ENCODE measurements at places on chromosomes 5 and 9. TPM values are rescaled to one million over a fixed set of nuclear protein-coding genes. Genes with fewer than 3 reads are reported as not detected.

Gene CLTB
- total RNA-seq: 133 TPM

Gene LMBRD2
- 6.6 TPM for total RNA-seq

Gene CATSPER3
- total RNA-seq: under 0.01 TPM

Gene MSMP
- total RNA-seq: not detected

Gene RANBP6
- 29.4 TPM for total RNA-seq

Gene CAMK4
- total RNA-seq: 5.2 TPM

Gene SHISAL2B
- total RNA-seq: not detected

Gene PCDHAC2
- not detected for total RNA-seq

Gene TAF11L5
- not detected for total RNA-seq

Gene SPINK7
- total RNA-seq: not detected

Gene C5
- 2.6 TPM for total RNA-seq

Gene MAML1
- 13.3 TPM for total RNA-seq

Gene TRIM36
- 1.2 TPM for total RNA-seq

Gene SOX30
- not detected for total RNA-seq

Gene OBP2B
- not detected for total RNA-seq

Gene ZNF883
- total RNA-seq: 3.7 TPM

Gene GAPVD1
- total RNA-seq: 32.3 TPM

Gene KCTD16
- total RNA-seq: 0.18 TPM

Gene CEMIP2
- 75.8 TPM for total RNA-seq

Gene PLPP7
- 14.9 TPM for total RNA-seq

Gene PCDHA4
- not detected for total RNA-seq

Gene NRARP
- not detected for total RNA-seq

Gene SAPCD2
- total RNA-seq: 17.3 TPM

Gene RNF44
- 1.4 TPM for total RNA-seq

Gene GRXCR2
- not detected for total RNA-seq

Gene SPATA31E1
- under 0.01 TPM for total RNA-seq

Gene LCN15
- not detected for total RNA-seq

Gene RHOBTB3
- 151 TPM for total RNA-seq

Gene C5orf52
- total RNA-seq: not detected

Gene SLC6A19
- total RNA-seq: not detected

Gene ELOVL7
- total RNA-seq: not detected

Gene PCDHGC4
- 0.58 TPM for total RNA-seq

Gene LURAP1L
- 2.8 TPM for total RNA-seq

Gene SETX
- total RNA-seq: 25.9 TPM

Gene AGXT2
- not detected for total RNA-seq

Gene MAMDC2
- 0.86 TPM for total RNA-seq

Gene PDGFRB
- 149 TPM for total RNA-seq

Gene PCDHA11
- not detected for total RNA-seq

Gene LCP2
- total RNA-seq: not detected

Gene SSNA1
- 154 TPM for total RNA-seq

Gene CARD6
- total RNA-seq: 4.9 TPM

Gene MSH3
- 9.2 TPM for total RNA-seq

Gene TMEM174
- total RNA-seq: not detected

Gene TRPM6
- not detected for total RNA-seq

Gene GABRA1
- not detected for total RNA-seq

Gene PCDHA1
- not detected for total RNA-seq

Data from myometrial cell (primary cell).